ELR (cell line): ENCODE measurements at places on chromosomes 4 and X.
A peak's percentile ranks its signal among the peaks of the same experiment; 100 is the strongest.

DNA sequence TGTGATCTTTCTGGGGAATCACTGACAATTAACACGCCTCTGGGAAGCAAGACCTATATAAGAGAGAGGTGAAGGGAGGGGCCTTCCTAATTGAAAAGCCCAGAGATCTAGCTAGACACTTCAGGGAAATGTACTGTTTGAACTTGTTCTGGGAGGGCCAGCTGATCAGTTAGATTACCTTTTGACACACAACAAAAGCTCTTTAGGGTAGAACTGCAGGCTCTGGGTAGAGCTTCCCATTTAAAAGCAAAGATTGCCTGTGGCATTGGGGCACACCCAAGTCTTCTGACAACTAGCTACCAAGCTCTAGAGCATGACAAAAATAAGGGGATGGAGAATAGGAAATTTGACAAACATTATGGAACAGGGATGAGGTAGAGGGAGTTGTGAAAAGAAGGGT is 26.3 kb downstream of the AREG start:
- DNase-seq, result no peak

DNA sequence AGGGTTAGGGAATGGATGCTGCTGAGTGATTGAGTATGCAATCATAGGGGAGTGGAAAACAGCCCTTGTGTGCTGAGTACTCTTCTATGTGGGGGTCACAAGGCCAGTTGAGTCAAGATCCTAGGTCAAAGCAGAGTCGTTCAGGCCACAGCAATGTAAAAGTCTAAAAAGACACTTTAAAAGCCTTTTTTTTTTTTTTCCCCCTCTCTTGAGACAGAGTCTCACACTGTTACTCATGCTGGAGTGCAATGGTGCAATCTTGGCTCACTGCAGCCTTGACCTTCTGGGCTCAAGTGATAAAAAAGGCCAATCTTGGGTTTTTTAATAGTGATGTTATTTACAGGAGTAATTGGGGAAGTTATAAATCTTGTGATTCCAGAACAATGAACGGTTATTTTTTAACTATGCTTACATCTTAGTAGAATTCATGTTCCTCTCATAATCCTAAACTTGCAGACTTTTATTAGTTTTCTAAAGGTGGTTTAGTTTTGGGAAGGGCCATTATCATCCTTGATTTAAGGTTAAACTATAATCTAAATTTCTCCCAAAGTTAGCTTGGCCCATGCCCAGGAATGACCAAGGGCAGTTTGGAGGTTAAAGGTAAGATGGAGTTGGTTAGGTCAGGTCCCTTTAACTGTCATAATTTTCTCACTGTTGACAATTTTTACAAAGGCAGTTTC is 82.2 kb upstream of the BMP2K start:
- DNase-seq, result peak; percentile 19

GRCh38 chrX:85031505-85031904 is 27.8 kb downstream of the APOOL start:
- no peak for DNase-seq

- no peak for DNase-seq
Observed at GRCh38 chr4:161856711-161857326, 307.0 kb downstream of the FSTL5 start.

DNA sequence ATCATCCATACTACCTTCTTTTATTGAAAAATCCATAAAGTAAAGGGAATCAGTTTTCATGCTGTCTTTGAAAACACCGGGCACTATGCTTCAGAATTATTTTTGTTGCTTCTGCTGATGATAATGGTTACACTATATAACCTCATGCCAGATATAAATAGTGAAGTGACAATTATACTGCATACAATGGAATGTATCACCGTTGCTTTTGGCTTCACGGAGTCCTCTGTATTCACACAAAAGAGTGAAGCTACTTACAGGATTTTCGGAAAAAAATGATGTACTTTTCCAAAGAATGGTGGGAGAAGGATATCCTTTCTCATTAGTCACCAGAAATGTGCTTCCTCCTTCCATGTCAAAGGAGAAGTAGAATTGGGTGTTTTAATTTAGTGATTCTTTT is 159.1 kb upstream of the PITX2 start:
- DNase-seq, result no peak

DNA sequence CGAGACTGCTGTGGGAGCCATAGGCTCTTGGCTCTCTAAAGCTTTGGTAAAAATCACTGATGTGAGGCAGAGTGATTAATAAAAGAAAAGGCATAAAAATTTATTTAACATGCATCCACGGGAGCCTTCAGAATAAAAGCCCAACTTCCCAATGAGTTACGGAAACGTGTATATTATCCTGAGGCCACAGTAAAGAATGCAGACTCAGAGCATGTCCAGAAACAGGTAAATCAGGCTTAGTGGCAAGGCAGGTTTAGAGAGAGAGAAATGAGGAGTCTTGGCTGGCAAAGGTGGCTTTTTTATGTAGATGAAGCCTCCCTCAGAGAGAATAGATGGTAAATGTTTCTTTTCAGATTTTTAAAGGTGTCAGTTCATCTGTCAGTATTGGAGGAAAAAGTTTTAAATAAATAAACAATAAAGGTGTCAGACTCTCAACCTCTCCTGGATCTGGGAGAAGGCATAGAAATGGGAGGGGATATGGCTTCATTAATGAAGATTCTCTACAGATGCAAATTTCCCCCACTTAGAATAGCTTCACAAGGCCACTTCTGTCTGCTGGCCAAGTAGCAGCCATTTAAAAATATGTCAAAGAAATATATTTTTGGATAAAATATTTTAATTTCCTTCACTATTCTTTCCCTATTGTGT is 24.0 kb downstream of the C4orf51 start:
- no peak for DNase-seq

DNA sequence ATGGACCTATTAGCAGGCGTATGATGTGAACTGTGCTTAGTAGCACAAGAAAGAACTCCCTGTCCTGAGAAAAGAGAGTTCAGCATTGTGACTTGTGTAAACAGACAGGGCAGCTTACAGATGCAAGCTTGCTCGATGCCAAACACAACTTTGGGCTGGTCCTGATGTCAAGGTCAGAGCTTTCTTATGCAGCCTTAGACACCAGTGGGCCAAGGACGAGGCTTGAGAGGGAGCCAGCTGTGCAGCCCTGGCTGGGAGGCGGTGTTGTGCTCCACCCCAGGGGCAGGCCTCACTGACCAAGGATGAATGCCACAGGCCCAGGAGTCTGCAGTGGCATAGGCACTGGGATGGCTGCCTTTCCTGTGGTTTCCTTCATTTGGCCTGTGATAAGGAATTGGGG is 35.4 kb downstream of the JADE1 start:
- no peak for DNase-seq

DNA sequence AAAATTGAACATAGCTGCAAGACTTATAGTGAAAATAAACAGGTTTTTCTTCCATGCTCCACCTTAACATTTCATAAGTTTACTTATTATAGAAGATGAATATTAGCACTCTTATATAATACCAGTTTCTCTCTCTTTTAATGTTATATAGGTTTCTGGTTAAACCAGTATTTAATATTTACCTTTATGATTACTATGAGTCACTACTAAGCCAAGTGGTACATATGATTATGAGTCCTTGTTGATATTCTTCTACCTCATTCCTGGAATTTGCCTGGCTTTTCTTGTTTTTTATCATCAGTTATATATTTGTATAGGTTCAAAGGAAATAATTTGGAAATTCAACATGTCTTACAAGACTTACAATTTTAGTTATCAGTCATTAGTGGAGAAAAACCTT is 89.9 kb upstream of the MAOA start:
- DNase-seq, result no peak

DNA sequence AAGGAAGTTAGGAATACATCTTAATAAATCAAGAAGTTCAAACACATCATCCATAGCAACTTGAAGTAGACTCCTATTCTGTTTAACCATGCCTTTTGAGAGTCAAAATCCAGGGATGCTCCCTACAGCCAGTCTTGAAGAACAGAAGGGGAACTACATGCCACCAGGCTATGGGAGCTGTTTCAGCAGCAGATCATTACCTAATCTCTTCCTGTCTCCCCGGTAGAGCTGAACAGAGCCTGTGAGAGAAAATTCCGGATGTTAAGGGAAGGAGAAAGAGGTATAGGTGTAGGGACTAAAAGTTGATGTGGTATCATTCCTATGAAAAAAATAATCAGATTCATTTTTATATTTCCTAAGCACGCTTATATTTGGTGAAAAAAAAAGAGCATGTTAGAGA is 352.2 kb downstream of the SPRY1 start:
- DNase-seq, result no peak

DNA sequence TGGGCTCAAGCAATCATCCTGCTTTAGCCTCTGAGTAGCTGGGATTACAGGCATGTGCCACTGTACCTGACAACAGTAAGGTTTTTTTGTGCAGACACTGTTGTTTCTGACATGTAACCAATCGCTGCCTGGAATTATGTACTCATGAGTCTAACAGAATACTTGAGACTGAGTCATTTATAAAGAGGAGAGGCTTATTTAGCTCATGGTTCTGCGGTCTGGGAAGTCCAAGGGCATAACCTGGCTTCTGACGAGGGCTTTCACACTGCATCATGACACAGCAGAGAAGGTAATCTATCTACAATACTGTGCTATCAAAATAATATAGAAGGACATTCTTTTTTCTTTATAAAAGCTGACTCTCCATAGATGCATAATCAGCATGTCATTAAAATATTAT is 115.5 kb upstream of the STOX2 start:
- peak; percentile 16 for DNase-seq

GRCh38 chrX:69089203-69089602 is 76.0 kb downstream of the PJA1 start:
- no peak for DNase-seq

GRCh38 chr4:110172972-110173371 is 25.4 kb downstream of the ELOVL6 start:
- no peak for DNase-seq

GRCh38 chr4:107037199-107037584 is 1.1 kb upstream of the DKK2 start:
- DNase-seq, result peak; percentile 58

DNA sequence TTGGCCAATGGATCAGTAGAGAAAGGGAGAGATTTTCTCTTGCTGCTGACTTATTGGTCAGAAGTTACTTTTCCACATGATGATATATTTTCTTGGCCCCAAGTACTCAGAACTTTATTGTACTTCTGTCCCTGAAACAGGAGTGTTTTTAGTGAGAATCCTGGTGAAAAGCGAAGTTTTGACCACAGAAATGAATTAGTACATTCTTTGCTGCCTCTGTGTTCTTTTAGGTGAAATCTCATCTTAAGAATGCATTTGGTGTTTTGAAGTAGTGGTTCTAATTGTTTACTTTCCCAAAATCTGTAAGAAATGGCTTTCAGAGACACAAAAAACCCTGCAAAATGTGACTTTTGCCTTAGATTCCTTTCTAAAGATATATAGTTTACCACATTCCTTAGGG is 240.4 kb downstream of the FRMPD4 start:
- no peak for DNase-seq

DNA sequence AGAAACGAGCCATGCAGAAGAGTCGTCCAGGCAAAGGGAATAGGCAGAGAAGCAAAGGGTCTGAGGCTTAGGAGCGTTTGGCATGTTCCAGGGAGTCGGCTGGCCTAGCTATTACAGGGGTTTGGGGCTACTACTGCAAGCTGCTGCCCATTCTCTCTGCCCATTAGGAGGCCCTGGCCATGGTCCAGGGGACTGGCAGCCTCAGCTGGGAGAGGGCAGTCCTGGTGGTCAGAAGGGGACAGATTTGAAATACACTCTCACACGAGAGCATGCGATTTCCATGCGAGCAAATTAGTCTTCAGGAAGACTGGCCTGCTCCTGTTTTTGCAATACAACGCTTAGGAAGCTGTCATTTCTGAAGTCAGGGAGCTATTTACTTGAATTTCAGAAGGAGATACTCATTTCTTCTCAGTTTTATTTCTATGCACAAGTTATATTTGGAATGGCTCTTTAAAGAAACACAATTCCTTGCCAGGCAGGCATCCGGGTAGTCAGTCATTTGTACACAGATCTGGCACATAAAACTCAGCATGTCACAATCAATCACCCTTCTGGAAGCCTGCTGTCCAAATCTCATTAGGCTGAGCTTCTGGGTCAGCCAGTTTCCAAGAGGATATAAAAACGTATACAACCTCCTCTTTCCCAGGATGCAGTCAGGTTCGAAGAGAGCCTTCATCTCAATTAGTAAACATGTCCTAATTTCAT is 27.0 kb downstream of the PROM1 start:
- DNase-seq, result no peak

DNA sequence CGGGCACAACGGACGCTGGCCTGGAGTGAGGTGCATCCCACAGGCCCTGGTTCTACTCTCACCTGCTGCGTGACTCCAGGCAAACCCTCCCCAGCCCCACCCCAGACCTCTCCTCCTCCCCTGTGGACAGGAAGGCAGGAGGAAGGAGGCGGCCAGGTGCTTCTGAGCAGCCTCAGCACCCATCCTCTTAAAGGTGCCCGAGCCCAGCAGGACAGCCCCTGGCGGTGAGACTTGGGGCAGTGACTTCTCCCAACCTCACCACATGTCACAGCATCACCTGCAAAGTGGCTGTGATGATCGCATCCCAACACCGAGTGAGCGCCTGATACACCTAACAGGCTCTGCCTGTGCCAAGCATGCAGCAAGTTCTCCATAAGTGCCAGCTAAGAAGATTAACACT is 17.1 kb upstream of the MAN2B2 start:
- no peak for DNase-seq

- DNase-seq, result no peak
Observed at GRCh38 chr4:11605597-11605996, 176.9 kb upstream of the HS3ST1 start.

GRCh38 chr4:179695175-179695574 is 2252.9 kb upstream of the AGA start:
- DNase-seq, result peak; percentile 88

DNA sequence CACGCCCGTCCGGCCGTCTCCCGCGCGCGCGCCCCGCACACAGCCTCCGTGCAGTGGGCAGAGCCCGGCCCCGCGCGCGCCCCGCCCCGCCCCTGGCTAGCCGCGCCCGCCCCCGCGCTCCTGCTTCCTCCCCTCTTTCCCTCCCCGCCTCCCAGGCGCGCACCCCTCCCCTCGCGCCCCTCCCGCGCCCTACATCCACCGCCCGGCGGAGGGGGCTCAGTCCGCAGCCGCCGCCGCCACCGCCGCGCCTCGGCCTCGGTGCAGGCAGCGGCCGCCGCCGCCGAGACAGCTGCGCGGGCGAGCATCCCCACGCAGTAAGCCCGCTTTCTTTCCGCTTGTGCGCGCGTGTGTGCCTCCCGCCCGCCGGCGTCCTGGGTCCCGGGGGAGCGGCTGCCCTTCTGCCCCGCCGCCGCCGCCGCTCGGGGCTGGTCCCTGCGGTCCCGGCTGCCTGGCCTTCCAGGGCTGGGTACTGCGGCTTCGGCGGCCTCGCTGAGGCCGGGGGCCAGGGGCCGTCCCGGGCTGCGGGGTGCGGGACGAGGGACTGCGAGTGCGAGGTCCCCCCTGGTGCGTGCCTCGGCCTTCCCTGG is at the start of gene FHL1:
FHL1 (plus strand) TSS at position 219 of the 587 bp plus-strand sequence.
- peak; percentile 42 for DNase-seq

GRCh38 chrX:69530306-69530705 is 26.2 kb downstream of the NALF2 start:
- no peak for DNase-seq

DNA sequence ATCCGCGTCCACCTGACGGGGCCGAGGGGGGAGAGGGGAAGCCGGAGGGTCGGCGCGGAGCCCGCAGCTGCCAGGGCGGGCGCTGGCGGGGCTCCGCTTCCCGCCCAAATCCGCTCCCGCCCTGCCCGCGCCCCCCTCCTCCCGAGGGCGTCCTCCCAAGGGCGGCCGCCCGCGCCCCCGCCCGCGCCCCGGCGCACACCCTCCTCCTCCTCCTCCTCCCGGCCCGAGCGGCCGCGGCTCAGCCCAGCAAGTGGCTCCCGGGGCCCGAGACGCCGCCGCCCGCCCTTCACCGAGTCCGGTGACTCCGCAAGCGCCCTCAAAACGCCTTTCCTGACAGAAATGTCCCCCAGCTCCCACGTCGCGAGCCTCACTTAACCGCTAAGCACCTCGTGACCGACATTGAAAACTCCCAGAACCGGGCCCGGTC is 487 bp downstream of the HMGB2 start:
- DNase-seq, result peak; percentile 38
